ENCODE measurements at places on chromosomes 6 and 20. TPM values are rescaled to one million over a fixed set of nuclear protein-coding genes. Genes with fewer than 3 reads are reported as not detected.

DNA sequence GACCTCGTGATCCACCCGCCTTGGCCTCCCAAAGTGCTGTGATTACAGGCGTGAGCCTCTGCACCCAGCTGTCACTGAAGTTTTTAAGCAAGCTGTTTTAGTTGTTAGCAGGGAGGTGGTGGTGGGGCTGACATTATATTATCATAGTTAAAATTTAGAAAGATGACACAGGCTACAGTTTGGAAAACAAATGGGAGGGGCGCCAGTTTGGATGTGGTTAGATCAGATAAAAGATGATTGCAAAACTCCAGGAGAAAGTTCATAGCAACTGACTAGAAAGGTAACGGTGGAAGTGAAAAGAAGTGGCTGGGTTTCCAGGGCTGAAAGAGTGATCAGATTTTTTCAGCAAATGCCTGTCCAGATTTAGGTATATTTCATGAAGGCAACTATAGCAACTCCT is 311.9 kb upstream of the CITED2 start:
- no peaks in the 10 kb centered on the region for H3K27me3 ChIP-seq
- H3K27ac ChIP-seq = no peak overlapping the region

Gene SLC22A23
- total RNA-seq = 161 TPM

Gene EFCAB8
- total RNA-seq = not detected

DNA sequence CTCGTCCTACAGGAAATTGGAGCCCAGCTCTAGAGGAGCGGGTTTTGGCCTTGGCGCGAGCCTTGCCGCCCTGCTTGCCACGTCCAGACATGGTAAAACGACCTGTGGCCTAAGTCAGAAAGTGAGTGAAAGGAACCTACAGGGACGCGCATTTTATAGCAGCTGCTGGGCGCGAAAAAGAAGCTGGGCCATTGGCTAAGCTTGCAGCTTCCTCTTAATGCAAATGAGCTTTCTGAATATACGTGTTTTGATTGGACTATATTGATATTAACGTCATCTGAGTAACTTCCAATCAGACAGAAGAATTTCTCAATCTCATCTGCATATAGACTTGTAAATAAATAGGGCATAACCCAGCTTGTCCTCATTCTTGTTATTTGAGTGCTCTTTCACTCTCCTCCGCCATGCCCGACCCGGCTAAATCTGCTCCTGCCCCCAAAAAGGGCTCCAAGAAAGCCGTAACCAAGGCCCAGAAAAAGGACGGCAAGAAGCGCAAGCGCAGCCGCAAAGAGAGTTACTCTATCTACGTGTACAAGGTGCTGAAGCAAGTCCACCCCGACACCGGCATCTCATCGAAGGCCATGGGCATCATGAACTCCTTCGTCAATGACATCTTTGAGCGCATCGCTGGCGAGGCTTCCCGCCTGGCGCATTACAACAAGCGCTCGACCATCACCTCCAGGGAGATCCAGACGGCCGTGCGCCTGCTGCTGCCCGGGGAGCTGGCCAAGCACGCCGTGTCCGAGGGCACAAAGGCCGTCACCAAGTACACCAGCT is 18.9 kb downstream of the OR2B2 start:
- no peaks in the 10 kb centered on the region for H3K36me3 ChIP-seq
- peaks cover 21% of the 10 kb centered on the region for H3K4me1 ChIP-seq
- peak overlapping the region; percentile 96 for H3K27ac ChIP-seq

GRCh38 chr6:165872311-165872710 is 209.3 kb upstream of the PDE10A start:
- no peak overlapping the region for H3K4me3 ChIP-seq
- H3K36me3 ChIP-seq = no peaks in the 10 kb centered on the region
- no peaks in the 10 kb centered on the region for H3K27me3 ChIP-seq
- no peak for DNase-seq

Gene EPB41L1
- total RNA-seq = 36.4 TPM

GRCh38 chr6:90288404-90288803 is 8.2 kb downstream of the BACH2 start:
- no peak overlapping the region for H3K27ac ChIP-seq
- H3K4me3 ChIP-seq = no peak overlapping the region
- H3K27me3 ChIP-seq = peaks cover 11% of the 10 kb centered on the region
- no peaks in the 10 kb centered on the region for H3K36me3 ChIP-seq

DNA sequence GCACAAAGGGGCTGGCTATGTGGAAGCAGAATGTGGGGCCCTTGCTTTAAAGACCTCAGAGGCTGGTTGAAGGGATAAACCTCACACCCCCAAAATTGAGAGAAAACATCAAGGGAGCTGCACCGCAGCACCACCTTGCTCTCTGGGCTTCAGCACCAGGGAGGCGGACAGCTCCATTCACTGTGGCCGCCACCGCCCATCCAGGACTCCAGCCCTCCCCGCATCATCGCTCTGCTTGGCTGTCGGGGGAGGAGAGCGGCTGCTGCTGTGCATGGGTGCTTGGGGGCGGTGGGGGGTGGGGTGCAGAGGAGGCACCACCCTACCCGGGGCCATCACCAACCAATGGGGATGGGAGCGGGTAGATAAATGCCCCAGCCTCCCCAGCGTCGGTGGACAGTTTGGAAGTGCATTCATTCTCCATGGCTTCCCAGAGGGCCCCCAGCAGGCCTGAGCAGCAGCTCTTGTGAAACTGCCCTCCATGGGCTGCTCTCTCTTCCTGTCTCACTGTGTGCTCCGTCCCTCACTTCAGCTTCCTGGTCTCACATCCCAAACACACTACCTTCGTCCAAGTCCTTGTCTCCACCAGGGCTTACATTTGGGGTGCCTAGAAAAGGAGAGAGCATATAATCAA is 75.7 kb upstream of the BHLHE23 start:
- H3K4me1 ChIP-seq = no peaks in the 10 kb centered on the region
- no peak for DNase-seq
- no peaks in the 10 kb centered on the region for H3K36me3 ChIP-seq
- peaks cover 42% of the 10 kb centered on the region for H3K27me3 ChIP-seq
- H3K4me3 ChIP-seq = no peak overlapping the region

Gene C20orf141
- total RNA-seq = not detected

DNA sequence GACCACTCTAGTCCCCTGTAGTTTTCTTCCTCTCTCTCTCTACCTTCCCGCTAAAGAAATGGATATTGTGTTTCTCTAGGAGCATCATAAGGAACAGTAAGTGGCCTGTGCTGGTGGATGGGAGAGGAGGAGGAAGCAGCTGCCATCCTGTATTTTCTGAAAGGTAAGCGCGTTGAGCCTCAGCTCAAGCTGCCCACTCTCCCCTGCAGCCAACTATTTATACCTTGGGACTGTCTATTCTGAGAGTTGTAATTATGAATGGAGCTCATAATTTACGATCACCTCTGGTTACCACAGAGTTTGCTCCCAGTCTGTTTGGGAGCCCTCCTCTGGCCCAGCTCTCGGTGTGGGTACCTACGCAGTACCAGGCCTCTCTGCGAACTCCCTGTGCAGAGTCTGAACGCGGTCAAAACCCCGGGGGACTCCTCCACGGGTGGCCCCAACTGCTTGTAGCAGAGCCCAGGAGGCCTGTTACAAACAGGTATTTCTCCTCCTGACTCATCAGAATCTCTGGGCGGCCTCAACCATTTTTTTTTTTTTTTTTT is 285.4 kb downstream of the SMOC2 start:
- H3K36me3 ChIP-seq = no peaks in the 10 kb centered on the region
- H3K4me3 ChIP-seq = no peak overlapping the region
- DNase-seq = no peak
- no peaks in the 10 kb centered on the region for H3K27me3 ChIP-seq
- H3K4me1 ChIP-seq = no peaks in the 10 kb centered on the region

Gene TDRD6
- total RNA-seq = 0.48 TPM

DNA sequence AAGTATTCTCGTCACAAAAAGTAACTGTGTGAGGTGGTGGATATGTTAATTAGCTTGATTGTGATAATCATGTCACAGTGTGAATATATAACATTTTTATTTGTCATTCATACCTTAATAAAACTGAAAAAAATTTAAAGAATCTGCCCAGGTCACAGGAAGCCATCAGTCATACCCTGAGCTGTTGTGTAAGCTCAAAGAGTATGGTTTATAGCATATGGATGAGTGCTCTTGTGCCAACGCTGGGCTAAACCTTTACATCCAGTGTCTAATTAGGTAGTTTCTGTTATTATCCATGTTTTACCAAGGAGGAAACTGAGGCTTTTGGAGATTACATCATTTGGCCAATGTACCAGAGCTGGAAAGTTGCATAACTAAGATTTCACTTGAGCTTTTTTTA is 11.4 kb downstream of the PKIG start:
- no peak overlapping the region for H3K4me3 ChIP-seq
- H3K27ac ChIP-seq = peak overlapping the region; percentile 48
- H3K27me3 ChIP-seq = no peaks in the 10 kb centered on the region
- no peak for DNase-seq
- peaks cover 13% of the 10 kb centered on the region for H3K4me1 ChIP-seq

DNA sequence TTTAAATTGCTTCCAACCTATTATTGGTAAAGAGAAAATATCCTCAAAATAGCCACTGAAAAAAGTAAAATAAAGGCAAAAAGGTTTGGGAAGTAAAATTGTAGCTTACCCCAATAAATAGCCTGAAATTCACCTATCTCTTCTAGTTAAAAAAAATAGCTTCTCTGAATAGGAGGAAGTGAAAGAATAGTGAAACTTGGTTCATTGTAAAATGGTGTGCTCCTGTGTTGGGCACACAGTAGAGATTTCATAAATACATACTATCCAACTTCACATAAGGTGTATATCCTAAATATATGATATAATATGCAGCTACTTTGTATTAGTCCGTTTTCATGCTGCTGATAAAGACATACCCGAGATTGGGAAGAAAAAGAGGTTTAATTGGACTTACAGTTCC is 45.3 kb downstream of the CDK19 start:
- no peak for DNase-seq
- H3K4me3 ChIP-seq = no peak overlapping the region
- H3K4me1 ChIP-seq = no peaks in the 10 kb centered on the region
- H3K27ac ChIP-seq = no peak overlapping the region
- no peaks in the 10 kb centered on the region for H3K27me3 ChIP-seq
- H3K36me3 ChIP-seq = no peaks in the 10 kb centered on the region

GRCh38 chr6:30325150-30325872 is 1.4 kb upstream of the TRIM39 start:
- no peaks in the 10 kb centered on the region for H3K27me3 ChIP-seq
- peaks cover 50% of the 10 kb centered on the region for H3K4me1 ChIP-seq
- no peaks in the 10 kb centered on the region for H3K36me3 ChIP-seq
- peak; percentile 67 for DNase-seq

DNA sequence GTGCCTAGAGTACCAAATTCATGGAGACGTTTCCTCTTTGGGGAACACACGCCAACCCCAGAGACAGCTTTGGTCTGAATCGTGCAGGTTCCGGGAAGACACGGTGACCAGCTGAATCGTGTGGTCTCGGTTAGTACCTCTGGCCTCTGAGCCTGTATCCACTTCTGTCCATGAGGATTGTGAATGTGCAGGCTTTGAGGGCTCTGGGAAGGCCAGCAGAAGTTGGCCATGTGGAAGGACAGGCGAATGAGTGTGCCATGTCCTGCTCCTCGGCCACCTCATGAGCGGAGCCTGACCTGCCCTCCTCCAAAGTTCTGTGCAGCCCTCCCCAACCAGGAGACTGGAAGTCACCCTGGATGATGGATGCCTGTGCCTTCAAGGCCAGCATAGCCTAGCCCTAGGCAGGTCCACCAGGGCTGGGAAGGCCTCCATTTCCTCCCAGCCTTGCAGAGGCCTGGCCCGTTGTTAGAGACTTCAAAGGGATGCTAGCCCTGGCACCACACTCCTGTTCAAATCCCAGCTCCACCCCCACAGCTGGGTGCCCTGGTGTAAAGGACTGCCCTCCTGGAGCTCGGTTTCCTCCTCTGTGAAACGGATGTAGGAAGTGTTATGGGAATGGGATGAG is 1.7 kb upstream of the TMEM74B start:
- H3K36me3 ChIP-seq = no peaks in the 10 kb centered on the region
- H3K4me3 ChIP-seq = no peak overlapping the region
- peaks cover 24% of the 10 kb centered on the region for H3K4me1 ChIP-seq
- peaks cover 25% of the 10 kb centered on the region for H3K27me3 ChIP-seq
- no peak for DNase-seq
- no peak overlapping the region for H3K27ac ChIP-seq

Gene LGSN
- 2.4 TPM for total RNA-seq

Gene SMLR1
- total RNA-seq = not detected

- H3K36me3 ChIP-seq = no peaks in the 10 kb centered on the region
- H3K27ac ChIP-seq = no peak overlapping the region
- H3K4me3 ChIP-seq = no peak overlapping the region
- no peak for DNase-seq
- no peaks in the 10 kb centered on the region for H3K27me3 ChIP-seq
These were observed 329.8 kb downstream of the KIF16B start for GRCh38 chr20:16243470-16243869.

Gene TMC2
- total RNA-seq = not detected

- no peaks in the 10 kb centered on the region for H3K27me3 ChIP-seq
- no peaks in the 10 kb centered on the region for H3K4me1 ChIP-seq
- no peak overlapping the region for H3K27ac ChIP-seq
- no peaks in the 10 kb centered on the region for H3K36me3 ChIP-seq
These were observed 600.8 kb downstream of the MEI4 start for GRCh38 chr6:78253618-78254017.

Gene LY6G6F
- total RNA-seq = not detected

Gene ELOVL4
- total RNA-seq = not detected

DNA sequence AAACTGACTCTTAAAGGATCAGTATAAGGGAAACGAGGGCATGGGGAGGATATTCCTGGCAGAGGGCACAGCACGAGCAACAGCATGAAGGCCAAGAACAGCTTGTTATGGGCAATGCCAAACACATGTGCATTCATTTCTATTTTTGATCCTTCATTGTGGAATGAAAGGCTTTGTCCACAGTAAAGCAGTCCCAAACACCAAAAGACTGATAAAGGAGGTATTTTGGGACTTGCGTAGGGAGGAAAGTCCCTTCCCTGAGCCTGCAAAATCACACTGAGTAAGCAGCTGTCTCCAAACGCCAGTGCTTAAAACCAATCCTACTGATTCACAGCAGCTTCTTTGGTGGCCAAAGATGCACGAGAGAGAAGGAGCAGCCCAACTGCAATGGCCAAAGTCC is 138.2 kb downstream of the UNC5CL start:
- no peaks in the 10 kb centered on the region for H3K27me3 ChIP-seq
- no peak overlapping the region for H3K4me3 ChIP-seq
- no peak overlapping the region for H3K27ac ChIP-seq
- H3K36me3 ChIP-seq = no peaks in the 10 kb centered on the region
- H3K4me1 ChIP-seq = no peaks in the 10 kb centered on the region
- no peak for DNase-seq

Measured in transverse colon (tissue), 4 donors.